Ecto neural progenitor cell (in vitro differentiated cells): ENCODE measurements at places on chromosomes 4 and X.

DNA sequence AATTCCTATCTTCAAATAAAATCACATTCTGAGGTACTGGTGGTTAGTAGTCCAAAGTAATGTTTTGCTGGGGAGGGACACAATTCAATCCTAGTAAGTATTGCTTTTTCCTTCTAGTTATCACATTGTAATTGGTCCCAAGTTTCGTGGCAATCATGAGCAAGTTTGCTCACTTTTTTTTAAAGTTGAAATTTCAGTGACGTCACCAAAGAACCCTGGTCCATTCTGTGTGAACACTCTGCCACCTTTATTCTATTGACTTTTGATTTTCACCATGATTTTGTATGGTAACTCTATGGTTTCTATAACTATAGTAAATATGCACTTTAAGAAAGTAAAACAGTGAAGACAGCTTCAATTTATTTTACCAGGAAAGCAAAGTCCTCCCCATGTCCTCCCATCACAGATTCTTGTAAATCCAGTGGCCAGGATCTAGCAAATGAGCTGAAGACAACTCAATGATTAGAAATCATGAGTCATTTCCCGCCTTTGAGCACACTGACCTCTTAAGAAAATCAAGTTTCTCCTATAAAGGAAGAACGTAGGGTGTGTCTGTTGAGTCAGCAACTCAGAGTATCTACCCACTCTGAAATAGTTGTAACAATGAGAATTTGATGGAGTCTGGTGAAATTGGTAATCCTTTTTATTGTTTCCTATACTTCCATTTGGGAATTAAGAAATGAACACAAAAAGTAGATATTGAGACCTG, 1306.6 kb upstream of the PABPC4L start:
- DNase-seq, result no peak

DNA sequence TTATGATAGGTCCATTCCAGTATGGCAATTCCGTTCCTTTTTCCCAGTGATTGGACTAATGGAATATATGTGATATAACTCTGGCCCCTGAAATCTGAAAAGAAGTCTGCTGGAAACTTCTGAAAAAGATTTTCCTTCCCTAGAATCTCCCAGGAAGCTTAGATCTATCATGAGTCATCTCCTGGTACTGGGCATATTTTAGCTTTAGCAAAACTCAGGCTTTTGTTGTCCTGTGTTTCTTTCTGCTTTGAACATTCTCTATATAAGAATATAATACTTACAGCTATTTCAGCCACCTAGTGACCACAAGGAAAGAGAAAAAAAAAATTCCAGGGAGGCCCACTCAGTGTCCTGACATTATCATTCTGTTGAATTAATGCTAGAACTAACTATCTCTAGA, 597.2 kb upstream of the GRIA3 start:
- DNase-seq, result no peak

DNA sequence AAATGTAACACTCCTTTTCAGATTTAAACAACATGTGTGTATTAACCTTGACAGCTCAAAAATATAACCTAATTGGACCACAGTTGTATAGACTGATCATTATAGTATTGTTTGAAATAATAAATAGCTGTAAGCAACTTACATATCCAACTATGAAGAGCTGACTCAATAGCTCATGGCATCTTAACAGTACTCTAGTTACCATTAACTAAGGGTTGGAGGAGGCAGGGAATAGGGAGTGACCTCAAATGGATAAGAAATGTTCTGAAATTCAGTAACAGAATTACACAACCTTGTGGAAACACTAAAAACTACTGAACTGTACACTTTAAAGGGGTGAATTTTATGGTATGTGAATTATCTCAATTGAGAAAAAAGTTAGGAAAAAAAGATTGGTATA, 136.5 kb upstream of the CPEB2 start:
- DNase-seq, result no peak

DNA sequence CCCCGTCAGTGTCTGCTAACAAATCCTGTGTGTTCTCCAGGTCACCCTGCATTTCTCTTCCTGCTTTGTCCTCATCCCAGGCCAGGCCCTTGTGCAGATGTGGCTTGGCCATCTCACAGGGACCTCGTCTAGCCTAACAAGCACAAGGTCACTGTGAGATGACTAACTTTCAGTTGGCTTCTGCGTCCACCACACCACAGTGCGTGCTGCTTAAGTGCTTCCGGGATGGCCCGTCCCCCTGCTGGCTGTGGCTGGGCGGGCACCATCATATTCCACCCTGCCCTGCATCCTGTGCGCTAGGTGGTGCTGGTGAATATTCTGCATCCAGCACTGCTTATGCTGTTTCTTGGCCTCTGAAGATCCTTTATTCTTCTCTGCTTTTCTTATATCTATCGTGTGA, 33.8 kb downstream of the RBBP7 start:
- DNase-seq, result peak; percentile 71

DNA sequence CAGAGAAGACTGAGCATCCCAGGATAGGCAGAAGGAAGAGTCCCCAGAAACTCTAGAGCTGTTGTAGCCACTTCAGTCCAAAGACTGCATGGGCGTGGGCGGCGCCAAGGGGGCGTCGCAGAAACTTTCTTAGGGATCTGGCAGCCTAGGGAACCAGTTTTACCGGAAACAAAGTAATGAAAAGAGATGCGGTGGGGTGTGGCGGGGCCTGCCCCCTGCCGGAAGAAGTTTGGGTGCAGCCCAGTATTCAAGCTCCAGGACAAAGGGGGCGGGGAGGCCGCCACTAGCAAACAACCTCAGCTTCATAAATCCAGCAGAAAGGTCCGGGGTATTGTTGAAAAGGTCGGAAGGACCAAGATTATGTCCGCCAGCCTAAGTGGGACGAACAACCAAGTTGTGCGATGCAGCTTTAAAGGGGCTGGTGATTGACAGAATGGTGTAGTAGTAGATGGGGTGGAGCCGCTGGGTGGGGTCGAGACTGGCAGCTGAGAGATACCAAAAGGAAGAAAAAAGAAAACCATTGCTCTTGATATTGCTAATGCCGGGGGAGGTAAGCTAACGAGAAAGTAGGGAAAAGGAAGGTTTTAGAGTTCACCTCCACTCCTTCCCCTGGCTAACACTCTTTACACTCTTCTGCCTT, 190.5 kb downstream of the RRAGB start:
- DNase-seq, result peak; percentile 75

- no peak for DNase-seq
These were observed 49.5 kb downstream of the STX18 start for GRCh38 chr4:4492161-4492847.

DNA sequence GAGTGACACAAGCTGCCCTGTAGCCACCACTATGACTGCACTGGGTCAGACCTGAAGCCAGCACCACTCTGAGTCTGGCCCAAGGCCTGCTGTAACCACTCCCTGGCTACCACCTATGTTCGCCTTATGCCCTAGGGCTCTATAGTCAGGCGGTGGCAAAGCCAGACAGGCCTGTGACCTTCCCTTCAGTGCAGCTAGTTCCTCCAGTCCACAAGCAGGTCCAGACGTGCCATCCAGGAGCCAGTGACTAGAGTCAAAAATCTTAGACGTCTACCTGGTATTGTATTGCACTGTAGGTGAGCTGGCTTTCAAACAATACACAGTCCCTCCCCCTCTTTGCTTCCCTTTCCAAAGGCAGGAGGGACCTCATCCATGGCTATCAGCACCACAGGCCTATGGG, 54.0 kb upstream of the RNF128 start:
- no peak for DNase-seq
